ENCODE measurements at places on chromosomes 7 and 10.

DNA sequence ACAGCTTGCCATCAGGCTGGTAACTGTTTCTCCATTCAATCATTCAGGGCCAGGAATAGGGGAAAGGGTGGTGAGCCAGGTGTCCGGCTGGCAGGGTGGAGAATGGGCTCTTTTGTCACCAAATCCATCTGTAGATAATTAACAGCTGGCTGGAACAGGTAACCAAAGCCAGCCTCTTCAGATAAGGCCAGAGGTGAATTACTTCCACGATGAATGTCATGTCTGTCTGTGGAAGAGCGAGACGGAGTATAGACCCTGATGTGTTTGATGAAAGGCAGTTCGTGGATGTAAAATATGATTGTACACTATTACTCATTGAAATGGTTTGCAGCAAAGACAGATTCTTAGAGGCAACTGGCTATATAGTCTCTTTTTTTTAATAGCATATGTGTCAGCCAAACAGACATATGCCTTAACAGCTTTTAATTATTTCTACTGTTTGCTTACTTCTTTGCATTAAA is 149.8 kb downstream of the KLF6 start:
- DNase-seq, result no peak

GRCh38 chr10:35035606-35036005 is 54.5 kb downstream of the CUL2 start:
- DNase-seq, result peak; percentile 40

GRCh38 chr10:104835422-104835821 is 194.3 kb downstream of the SORCS3 start:
- DNase-seq, result no peak

GRCh38 chr7:116591202-116592040 is 66.6 kb downstream of the CAV1 start:
- DNase-seq, result peak; percentile 32

DNA sequence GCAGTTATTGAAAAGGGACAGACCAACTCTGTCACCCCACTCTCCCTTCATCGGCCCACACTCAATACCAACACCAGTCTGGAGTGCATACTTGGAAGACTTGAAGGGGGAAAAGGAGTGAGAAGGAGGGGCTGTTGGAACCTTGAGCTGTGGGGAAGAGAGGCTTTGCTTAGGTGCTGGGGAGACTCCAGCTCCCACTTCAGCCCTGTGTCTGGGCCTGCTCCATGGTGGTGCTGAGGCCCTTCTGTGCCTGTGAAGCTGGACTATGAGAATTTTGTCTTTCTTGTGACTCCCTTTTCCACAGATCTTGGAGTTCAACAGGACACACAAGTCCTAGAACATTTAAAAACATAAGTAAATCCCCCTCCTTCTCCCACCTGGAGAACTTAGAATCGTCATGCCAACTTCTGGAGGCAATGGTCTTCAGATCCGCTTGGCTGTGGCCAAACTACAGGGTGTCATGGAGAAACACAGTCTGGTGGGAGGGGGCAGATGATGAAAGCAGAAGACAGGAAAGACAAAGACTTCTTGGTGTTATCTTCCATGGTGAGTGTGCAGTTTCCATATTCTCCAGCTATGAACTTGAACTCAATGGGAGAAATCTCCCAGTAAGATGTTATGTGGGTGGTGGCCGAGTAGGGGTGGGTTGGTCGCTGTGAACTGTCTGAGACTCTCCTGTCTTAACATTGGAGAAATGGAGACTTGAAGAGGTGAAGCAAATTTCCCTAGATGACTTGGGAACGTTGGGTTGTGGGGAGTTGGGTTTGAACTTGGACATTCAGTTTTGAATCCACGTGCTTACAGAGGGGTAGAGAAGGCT is 18.4 kb upstream of the GIMAP8 start:
- DNase-seq, result no peak

DNA sequence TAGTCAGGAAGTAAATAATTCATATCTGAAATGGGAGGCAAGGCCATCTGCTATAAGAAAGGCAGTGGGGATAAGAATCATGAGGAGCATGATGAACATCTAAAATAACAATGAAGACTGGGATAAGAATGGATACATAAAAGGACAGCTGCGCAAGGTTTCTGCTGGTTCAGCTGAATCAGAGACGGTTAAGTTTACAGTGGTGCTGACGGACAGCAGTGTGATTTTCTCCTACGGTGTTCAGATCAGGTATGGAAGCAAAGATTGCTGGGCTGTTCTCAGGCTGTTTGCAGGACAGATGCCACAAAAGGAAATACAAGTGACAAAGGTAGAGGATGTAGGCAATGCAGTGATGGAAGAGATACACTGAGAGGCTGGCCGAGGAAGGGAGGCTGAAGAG is 8.4 kb downstream of the CYCS start:
- DNase-seq, result peak; percentile 12

GRCh38 chr7:38831259-38831996 is 77.6 kb downstream of the VPS41 start:
- DNase-seq, result no peak

- DNase-seq, result no peak
Observed at GRCh38 chr10:124626759-124627380, 117.3 kb downstream of the FAM53B start.

- peak; percentile 48 for DNase-seq
Observed at GRCh38 chr7:130024390-130024789, 26.8 kb downstream of the ZC3HC1 start.

DNA sequence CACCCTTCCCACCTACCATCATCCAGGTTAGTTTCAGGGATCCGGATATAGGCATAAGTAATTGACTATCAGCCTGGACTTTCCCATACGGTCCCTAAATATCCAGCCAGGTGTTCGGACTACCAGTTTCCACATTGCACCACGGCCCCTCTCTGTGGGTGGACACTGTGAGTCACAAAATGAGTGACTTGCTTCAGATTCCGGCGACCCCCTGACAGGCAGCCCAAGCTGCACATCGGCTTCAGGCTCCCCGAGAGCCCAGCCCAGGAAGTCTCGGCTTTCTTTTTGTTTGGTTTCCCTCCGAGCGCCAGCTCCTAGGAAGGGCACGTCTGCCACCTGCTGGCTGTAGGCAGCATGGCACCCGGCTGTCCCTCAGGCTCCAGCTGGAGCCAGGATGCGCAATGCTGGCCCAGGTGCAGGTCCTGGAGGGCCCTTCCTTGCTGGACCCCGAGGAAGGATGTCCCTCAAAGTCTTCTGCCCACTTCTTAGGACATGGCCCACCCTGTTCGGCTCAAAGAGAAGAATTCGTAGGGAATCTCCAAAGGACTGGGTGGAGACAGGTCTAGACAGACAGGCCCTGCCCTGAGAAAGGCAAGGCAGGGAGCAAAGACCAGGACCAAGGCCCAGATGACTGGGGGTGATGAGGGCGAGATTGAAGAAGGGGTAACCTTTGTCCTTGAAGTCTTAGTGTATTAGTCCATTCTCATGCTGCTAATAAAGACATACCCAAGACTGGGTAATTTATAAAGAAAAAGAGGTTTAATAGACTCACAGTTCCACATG is 10.6 kb downstream of the HABP2 start:
- peak; percentile 63 for DNase-seq

- DNase-seq, result no peak
Observed at GRCh38 chr7:2734751-2735571, 47.0 kb downstream of the AMZ1 start.

DNA sequence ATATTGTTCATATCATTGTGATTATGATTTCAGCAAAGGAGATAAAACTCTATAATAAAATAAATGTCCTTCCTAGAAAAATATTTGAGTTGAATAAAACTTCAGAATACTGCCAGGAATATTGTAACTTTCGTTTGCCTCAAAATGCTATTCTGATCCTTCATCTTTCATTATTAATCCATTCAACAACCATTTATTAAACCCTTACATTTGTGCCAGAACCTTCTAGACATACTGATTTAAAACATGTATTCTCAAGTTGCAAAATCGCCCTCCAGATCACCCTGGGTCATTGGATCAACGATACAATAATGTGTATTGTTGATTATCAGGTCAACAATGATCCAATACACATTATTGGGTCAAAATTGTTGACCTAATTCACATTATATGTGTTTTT is 759.8 kb downstream of the CNTNAP2 start:
- no peak for DNase-seq

DNA sequence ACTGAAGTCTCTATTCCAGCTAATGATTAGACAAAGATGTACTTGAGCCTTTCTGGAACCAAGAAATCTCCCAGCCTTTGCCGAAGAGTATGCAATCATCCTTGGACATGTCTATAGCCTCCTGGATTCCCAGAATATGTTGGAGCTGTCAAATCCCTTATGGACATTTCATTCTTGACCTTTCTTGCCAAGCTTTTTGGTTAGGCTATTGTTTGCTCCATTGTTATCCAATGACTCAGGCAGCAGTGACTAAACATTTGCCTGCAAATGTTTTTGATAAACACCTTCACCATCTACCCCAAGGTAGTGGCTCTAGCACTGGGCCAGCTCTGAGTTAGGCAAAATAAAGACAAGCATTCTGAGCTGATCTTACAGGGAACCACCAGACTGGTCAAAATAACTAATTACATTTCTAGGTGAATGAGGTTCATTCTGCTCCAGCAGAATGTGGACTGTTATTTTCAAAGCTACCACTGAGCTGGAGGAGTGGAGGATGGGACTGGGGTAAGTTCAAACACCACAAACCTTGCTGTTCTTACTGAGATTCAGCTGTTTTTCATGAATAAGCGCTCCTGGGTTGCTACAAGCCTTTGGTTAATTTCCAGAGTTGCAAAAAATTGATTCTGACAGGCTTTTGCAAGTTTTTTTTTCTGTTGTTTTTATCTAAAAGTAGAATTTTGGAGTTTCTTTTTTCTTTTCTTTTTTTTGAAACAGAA is 81.0 kb downstream of the TMEM270 start:
- peak; percentile 19 for DNase-seq

DNA sequence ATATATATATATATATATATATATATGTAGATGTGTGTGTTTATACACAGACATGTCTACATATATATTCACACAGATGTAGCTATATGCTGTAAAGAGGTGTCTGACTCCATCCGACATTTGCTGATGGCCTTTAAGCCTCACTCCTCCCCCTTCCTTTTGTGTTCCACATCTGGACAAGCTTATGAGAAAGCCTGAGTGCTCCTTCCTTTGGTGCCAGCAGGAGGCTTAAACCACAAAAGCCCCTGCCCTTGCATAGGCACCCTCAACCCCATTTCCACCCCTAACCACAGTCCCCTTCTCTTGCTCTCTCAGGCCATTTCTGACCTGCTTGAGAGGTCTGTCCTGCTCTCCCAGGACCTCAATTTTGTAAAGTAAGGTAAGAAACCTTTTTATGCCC is 98.7 kb downstream of the SVOPL start:
- no peak for DNase-seq

- DNase-seq, result no peak
Observed at GRCh38 chr7:99784007-99784406, at the start of gene CYP3A4. TSS of gene CYP3A4 (minus strand) at chr7:99784184. CDS start at chr7:99784081, 103 bp downstream.

- peak; percentile 59 for DNase-seq
Observed at GRCh38 chr10:60430017-60430416, 40.3 kb upstream of the ANK3 start.

DNA sequence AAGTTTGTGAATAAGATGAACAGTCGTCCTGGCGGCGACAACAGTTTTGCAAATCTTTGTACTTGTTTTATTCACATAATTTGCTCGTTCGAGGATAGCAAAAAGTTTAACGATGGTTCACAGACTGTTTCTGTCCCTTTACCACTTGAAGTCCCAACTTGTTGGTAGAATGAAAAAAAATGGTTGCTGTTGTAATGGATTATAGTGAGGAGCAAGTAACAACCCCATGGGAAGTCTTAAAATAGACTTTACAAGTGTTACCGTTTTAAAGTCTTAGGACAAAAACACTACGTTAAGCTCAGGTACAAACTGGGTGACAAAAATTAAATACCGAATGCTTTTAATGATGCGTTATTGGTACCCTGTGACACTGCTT is 589 bp downstream of the LSM8 start:
- DNase-seq, result no peak

DNA sequence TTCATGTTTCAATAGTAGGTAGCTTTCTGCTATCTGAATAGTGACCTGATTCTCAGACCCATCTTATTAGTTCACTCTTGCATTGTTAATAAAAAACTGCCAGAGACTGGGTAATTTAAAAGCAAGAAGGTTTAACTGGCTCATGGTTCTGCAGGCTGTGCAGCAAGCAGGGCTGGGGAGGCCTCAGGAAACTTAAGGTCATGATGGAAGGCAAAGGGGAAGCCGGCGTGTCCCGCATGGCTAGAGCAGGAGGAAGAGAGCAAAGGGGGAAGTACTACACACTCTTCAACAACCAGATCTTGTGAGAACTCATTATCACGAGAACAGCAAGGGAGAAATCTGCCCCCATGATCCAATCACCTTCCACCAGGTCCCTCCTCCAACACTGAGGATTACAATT is 185.2 kb upstream of the PITRM1 start:
- DNase-seq, result no peak

DNA sequence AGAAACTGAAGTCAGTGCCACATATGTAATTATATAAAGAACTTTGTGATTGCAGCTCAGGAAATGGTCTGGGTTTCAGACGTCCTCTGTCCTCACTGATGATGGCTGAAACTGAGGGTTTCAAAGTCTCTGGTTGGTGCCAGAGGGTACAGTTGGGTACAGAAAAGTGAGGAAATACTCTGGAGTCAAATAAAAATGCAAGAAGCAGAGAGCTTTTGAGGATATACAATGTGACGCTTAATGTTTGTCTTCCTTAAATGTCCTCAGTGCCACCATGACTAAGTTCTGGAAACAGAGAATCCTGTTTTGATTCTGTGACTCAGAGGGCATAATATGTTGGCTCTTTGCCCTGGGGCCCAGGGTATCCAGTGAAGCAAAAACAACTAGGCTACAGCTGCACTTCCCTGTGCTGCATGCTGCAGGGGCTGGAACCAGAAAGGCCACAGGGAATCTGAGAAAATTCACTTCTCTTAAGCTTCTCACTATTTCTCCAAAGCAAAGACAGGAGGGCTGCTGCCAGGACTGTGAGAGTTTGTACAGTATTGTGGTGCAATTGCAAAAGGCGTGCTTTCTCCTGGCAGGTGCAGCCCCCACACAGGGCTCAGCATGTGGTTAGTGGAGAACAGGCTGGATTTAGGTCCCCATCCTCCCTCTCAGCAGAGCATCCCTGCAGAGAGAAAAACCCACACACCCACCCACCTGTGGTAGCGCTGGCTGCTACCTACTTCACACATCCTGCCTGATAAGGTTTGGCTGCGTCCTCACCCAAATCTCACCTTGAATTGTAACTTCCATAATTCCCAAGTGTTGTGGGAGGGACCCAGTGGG is 169.5 kb upstream of the SVIL start:
- DNase-seq, result peak; percentile 83

DNA sequence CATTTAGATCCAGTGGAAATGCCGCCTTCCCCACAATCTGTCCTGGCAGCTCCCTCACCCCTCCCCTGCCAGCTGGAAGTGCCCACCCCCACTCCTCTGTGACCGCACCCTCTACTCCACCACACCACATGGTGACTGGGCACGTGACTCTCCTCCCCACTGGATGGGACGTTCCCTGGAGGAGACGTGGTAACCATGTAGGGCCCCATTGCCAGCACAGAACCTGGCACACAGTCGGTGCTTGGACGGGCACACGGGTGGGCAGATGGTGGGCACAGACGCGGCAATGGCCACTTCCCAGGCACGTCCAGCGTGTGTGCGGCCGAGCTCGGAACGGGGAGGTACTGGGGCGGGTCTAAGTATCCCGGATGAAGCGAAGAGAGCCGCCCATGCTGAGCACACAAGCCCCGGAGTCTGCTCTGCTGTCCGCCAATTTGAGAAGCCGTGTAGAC is 245.6 kb downstream of the MAD1L1 start:
- DNase-seq, result no peak

- DNase-seq, result no peak
Observed at GRCh38 chr7:1856161-1856887, 186.2 kb downstream of the ELFN1 start.
